ENCODE measurements at places on chromosomes 13 and 19. TPM values are rescaled to one million over a fixed set of nuclear protein-coding genes. Genes with fewer than 3 reads are reported as not detected.

The ELL gene
- total RNA-seq, result 20.9 TPM

The ICAM4 gene
- total RNA-seq, result 1.5 TPM

The DYRK1B gene
- total RNA-seq, result 7.7 TPM

The DNASE2 gene
- total RNA-seq, result 30.4 TPM

The FGF21 gene
- total RNA-seq, result 0.14 TPM

The ELSPBP1 gene
- not detected for total RNA-seq

The AXL gene
- total RNA-seq, result 127 TPM

The APOC4 gene
- not detected for total RNA-seq

The LAIR1 gene
- total RNA-seq, result not detected

The KCNRG gene
- 7.7 TPM for total RNA-seq

The FPR2 gene
- not detected for total RNA-seq

The PCDH17 gene
- total RNA-seq, result 0.09 TPM

The VSIG10L gene
- total RNA-seq, result 0.28 TPM

The RXFP2 gene
- total RNA-seq, result not detected

The CYSLTR2 gene
- 1.3 TPM for total RNA-seq

The LYPD3 gene
- 0.09 TPM for total RNA-seq

The GJB2 gene
- total RNA-seq, result 0.14 TPM

The ZBTB45 gene
- total RNA-seq, result 4.1 TPM

The CBARP gene
- total RNA-seq, result 1.00 TPM

The PRODH2 gene
- total RNA-seq, result not detected

The CACNG8 gene
- 0.43 TPM for total RNA-seq

The CLEC11A gene
- 33.6 TPM for total RNA-seq

The PNMA8A gene
- 1.4 TPM for total RNA-seq

The JSRP1 gene
- 0.37 TPM for total RNA-seq

The RAB3A gene
- 3.1 TPM for total RNA-seq

The ZNF582 gene
- total RNA-seq, result 2.0 TPM

The CNN2 gene
- total RNA-seq, result 215 TPM

The CDK8 gene
- total RNA-seq, result 16.6 TPM

The C2CD4C gene
- not detected for total RNA-seq

The C19orf81 gene
- not detected for total RNA-seq

The POU4F1 gene
- not detected for total RNA-seq

The ACTN4 gene
- total RNA-seq, result 140 TPM

The ZNF723 gene
- total RNA-seq, result not detected

The OR10H1 gene
- not detected for total RNA-seq

The RUVBL2 gene
- total RNA-seq, result 201 TPM

The SELENOV gene
- total RNA-seq, result not detected

The N4BP2L1 gene
- 2.0 TPM for total RNA-seq

The KIR3DL1 gene
- not detected for total RNA-seq

The HAUS8 gene
- total RNA-seq, result 1.00 TPM

The PDX1 gene
- not detected for total RNA-seq

The DOCK6 gene
- 5.0 TPM for total RNA-seq

All from smooth muscle cell of bladder (primary cell).